Stimulated activated CD4-positive, alpha-beta T cell treated with anti-CD3 and anti-CD28 coated beads, Interleukin-2, amount 100 ng/mL, for 48 hours (primary cell): ENCODE measurements at places on chromosomes 6 and 20.

GRCh38 chr6:39407446-39407993 is 85.0 kb upstream of the KCNK16 start:
- DNase-seq: no peak

- DNase-seq: no peak
Measured at GRCh38 chr6:42374018-42374669, 77.6 kb downstream of the TRERF1 start.

GRCh38 chr6:116411284-116411623 is 40.5 kb downstream of the DSE start:
- no peak for DNase-seq

- DNase-seq: no peak
Measured at GRCh38 chr20:49919009-49919408, 3.7 kb upstream of the SPATA2 start.

GRCh38 chr6:130105996-130106704 is 87.8 kb downstream of the L3MBTL3 start:
- no peak for DNase-seq

DNA sequence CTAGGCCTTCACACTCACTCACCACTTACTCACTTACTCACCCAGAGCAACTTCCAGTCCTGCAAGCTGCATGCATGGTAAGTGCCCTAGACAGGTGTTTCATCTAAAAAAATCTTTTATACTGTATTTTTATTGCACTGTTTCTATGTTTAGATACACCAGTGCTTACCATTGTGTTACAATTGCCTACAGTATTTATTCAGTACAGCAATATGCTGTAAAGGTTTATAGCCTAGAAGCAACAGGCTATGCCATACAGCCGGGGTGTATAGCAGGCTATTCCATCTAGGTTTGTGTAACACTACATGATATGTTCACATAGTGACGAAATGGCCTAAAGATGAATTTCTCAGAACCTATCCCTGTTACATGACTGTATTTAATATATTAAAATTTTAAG is 37.1 kb upstream of the KCNK5 start:
- no peak for DNase-seq

DNA sequence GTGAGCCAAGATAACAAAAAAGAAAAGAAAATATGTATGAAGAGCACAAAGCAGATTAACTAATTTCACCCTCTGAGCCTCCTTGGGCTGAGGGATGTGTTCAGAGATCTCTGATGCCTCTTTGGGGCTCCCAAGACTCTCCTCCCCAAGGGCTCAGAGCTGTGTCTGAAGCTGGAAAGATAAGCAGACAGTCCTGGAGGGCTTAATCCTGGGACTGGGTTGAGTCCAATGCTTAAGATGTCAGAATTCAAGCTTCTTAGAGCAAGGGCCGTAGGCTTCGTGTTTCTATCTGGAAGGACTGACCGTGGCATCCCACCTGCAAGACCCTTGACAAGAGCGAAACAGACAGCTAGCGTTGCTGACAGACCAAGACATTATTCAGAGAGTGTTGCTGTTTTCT is 229.0 kb downstream of the ZMYND8 start:
- DNase-seq: no peak

- DNase-seq: no peak
Measured at GRCh38 chr20:52833901-52834300, 138.3 kb upstream of the TSHZ2 start.

DNA sequence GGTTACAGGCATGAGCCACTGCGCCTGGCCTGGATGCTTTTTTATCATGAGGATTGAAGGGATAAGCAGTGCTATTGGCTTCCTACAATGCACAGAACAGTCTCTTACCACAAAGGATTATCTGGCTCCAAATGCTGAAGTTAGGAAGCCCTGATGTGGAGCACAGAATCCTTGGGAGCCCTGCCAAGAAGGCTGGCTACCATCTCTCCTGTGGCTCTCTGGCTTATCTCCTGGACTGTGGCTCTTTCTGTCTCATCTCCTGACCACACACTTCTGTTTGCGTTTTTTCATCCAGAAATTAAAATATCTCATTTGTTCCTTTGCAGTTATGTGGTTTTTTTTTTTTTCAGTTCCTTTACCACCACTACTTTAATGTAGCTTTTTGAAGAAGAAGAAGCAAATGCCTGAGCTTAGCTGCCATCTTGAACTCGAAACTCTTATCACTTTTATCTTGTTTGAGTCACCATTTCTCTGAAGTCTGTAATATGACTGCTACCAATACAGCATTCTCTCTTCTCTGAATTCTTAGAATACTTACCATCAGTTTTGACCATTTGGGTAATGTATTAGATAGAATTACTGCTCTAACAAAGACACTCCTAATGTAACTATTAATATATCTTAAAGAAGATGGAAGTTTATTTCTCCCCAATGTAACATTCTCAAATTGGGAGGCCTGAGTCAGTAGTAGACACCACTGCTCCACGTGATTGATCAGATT is 1044.7 kb downstream of the KIF16B start:
- DNase-seq: no peak

DNA sequence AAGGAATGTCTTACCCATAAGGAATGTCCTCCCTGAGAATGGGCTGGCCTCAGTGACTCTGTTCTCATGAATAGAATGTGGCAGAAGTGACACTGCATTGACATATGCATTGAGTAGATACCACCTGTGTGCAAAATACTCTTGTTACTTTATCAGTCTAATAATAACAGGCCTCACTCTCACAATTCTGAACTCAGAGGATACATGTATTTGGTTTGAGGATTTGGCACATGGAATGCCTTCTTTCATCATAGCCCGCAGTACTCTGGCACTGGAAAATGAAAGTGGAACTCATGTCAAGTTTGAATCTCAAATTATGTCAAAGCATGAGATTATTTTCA is 52.9 kb upstream of the PLCB4 start:
- DNase-seq: no peak

- no peak for DNase-seq
Measured at GRCh38 chr6:130269969-130270635, 47.4 kb upstream of the SAMD3 start.

DNA sequence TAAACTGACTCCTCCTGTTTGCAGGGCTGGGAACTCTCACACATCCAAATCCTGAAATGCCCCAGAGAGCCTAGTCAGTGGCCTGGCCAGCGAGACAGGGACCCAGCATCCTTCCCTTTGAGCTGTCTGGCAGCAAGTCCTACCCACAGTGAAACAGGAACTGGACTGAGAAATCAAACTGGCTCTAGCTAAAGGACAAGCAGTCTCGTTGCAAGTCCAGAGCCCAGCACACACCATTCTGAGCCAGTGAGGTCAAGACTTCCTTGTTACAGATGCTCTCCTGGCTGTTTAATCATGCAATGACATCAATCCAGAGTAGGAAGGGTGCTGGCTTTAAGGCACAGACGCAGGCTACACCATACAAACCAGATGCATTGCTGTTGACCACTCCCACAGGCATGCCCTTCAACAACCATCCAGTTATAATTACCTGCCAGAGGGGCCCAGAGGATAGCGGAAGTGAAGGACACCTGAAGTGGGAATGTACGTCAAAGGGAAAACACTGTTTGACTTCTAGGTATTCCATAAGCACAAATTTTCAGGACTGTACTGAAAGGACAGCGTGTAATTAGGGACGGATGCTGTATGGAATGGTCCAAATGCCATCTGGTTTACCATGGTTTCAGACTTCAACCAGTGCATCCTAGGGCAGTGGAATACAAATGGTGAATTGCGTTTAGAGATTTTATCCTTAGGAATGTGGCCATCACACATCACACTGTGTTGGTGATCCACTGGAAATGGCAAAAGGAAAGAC is 114.4 kb downstream of the SLC23A2 start:
- DNase-seq: no peak

DNA sequence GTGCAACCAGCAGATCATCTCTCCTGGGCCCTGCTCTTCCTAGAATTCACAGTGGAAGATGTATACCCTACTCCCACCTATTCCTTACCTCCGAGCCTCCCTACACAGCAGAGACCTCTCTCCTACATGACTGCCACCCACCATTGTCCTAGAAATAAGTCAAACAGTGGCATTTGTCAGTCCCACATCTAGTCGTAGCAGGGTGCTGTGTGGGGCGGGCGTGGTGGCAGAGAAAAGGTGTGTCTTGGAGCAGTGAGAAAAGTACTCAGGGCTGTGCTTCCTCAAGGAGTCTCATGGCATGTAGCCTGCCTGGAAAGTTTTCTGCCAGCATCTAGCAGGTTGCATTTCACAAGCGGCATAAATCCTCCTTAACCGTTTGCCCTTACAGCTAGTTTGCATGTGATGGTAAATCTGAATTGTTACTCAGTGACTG is 59.4 kb upstream of the PTGIS start:
- no peak for DNase-seq
